ENCODE measurements at places on chromosomes 11 and 22.

DNA sequence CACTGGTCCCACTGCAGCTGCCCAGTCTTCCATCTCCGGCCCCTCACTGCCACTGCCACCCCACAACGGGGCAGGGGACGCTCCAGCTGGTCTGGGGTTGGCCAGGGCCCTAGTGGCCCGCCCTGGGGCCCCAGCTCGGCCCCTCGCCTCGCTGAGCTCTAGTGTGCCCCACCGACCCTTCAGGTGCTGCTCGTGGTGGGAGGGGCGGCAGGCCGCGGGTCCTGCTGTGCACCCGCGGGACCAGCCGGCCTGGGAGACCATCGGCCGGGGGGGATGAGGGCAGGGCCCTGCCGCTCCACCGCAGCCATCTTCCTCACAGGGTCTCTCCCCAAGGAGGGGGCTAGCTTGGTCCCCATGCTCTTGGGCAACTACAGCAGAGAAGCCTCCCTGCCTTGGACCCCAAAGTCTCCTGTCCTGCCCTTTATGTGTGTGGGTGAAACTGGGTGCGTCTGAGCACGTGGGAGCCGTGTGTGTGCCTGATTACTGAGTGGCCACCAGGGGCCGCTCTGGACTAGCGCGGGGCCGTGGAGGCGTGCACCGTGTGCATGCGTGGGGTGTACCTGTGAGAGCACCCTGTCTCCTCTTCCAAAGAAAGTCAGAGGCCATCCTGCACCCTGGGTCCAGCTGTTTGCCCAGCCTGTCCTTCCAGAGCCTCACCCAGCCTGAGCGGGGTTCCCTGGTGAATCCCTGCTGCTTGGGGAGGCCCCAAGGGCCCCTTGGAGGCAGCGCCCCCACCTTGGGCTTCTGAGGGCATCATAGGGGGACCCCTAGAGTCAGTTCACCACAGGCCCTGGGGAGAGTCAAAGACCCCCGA lies 6.0 kb upstream of the ACR start:
- DNase-seq = no peak

- DNase-seq = peak; percentile 64
These were observed 4.1 kb upstream of the MAPK11 start for GRCh38 chr22:50274311-50274710.

GRCh38 chr22:26330971-26331625 lies 98.0 kb upstream of the ASPHD2 start:
- DNase-seq = peak; percentile 34

DNA sequence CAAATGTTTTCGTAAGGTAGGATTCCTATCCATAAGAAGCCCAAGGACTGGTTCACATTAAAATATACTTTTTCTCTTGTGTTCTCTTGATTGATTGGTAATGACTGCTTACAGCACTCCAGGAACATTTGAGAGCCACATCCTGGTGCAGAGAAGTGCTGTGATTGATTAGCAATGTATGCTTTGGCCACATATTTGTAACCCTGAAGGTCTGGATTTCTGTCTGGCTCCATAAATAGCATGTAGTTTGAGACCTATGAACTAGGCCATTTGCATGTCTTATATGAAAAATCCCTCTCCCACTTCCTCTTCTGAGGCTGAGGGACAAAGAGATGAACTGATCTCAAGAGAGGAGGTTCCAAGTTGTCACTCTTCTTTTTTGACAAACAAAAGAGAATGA lies 49.3 kb upstream of the CD44 start:
- DNase-seq = no peak

DNA sequence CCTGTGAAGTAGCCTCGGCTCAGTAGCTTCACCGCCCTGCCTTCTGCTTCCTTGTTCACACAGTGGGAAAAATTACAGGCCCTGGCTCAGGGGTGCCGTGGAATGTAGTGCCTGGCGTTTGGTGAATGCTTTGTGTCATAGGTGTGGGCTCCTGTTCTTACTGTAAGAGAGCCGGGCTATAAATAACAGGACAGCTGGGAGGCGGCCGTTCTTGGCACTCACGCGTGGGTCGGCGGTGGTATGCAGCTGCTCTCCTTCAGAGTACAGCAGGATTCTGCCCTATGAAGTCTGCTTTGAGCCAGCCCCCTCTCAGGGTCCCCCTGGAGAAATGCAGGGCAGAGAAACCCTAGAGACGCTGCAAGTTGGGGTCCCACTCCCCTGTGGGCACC lies 84.2 kb downstream of the CTTN start:
- no peak for DNase-seq

GRCh38 chr11:14358729-14359439 lies at the start of gene RRAS2:
TSS of gene RRAS2 (minus strand) at chr11:14359183. CDS start at chr11:14358870, 313 bp downstream.
- peak; percentile 17 for DNase-seq

GRCh38 chr11:68372114-68372513 lies 59.7 kb downstream of the LRP5 start:
- no peak for DNase-seq

DNA sequence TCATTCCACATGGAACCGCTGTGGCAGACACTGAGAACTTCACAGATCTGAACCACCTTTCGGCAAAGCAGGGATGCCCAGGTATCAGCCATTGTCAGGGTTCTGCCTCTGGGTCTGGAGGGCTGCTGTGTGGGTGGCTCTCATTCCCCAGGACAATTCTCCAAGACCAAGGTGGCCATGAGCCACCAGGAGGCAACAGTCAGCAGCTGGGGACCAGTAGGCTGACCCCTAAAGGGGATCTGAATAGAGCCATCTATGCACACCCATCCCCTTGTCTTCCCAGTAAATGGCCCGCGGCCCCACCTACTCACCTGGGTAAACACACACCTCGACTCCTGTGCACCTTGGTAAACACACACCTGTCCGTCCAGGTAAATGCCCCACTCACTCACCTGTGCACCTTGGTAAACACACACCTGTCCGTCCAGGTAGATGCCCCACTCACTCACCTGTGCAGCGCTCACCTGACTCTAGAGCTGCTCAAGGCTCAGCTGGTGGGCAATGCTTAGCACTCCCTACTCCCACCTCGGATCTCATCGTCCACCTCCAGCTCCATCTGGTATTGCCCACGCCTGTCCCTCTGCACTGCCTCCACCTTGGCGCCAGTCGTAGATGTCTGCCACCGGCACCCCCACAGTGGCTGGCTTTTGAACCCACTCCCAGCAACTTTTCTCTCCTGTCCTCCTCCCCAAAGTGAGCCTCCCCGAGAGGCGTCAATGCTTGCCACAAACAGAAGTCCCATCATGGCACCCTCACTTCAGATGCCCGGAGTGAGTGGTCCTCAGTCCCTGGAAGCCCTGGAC lies 10.2 kb downstream of the SLC25A1 start:
- DNase-seq = no peak

GRCh38 chr22:38566726-38567504 lies 3.1 kb downstream of the DMC1 start:
- DNase-seq = peak; percentile 2

GRCh38 chr11:27757953-27758352 lies 57.7 kb upstream of the BDNF start:
- no peak for DNase-seq

DNA sequence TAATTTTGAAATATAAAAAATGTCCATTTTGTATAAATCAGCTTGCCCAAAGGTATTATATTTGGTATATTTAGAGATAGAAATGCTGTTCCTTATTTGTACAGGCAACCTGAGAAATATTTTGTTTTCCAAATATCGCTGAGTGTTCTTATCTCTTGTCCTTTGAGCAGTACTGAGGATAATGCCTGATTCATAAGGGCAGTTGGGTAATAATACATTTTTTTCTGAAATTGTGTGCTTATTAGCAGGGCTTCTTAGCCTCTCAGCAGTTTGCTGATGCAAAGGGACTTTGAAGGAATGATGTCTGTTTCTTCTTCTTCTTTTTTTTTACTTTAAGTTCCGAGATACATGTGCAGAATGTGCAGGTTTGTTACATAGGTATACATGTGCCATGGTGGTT lies 69.1 kb downstream of the LDLRAD3 start:
- DNase-seq = no peak
